Muscle of arm (tissue), 14 donors: ENCODE measurements at places on chromosomes 3 and 15. TPM values are rescaled to one million over a fixed set of nuclear protein-coding genes. Genes with fewer than 3 reads are reported as not detected.

DNA sequence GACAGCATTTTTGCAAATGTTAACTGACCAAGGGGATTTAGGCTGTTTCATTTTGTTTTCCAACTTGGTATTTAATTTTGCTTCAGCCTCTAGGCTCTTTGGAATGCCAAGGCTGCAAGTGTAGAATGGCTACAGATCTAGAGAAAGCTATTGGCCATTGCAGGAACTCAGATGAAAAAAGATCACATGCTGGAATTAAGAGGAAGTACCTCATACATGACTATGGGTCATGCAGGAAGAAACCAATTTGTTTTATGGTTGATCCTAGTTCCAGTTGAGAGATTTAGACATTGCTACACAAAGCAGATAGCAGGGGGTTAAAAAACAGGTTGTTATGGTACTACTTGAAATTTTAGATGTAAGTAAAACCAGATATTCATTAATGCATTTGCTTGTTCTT is 12.7 kb upstream of the CLDN16 start:
- DNase-seq, result no peak

GRCh38 chr3:18425641-18426257 is 610 bp upstream of the SATB1 start:
- peak; percentile 15 for DNase-seq

GRCh38 chr15:25789211-25789610 is 73.9 kb downstream of the ATP10A start:
- DNase-seq, result peak; percentile 50

DNA sequence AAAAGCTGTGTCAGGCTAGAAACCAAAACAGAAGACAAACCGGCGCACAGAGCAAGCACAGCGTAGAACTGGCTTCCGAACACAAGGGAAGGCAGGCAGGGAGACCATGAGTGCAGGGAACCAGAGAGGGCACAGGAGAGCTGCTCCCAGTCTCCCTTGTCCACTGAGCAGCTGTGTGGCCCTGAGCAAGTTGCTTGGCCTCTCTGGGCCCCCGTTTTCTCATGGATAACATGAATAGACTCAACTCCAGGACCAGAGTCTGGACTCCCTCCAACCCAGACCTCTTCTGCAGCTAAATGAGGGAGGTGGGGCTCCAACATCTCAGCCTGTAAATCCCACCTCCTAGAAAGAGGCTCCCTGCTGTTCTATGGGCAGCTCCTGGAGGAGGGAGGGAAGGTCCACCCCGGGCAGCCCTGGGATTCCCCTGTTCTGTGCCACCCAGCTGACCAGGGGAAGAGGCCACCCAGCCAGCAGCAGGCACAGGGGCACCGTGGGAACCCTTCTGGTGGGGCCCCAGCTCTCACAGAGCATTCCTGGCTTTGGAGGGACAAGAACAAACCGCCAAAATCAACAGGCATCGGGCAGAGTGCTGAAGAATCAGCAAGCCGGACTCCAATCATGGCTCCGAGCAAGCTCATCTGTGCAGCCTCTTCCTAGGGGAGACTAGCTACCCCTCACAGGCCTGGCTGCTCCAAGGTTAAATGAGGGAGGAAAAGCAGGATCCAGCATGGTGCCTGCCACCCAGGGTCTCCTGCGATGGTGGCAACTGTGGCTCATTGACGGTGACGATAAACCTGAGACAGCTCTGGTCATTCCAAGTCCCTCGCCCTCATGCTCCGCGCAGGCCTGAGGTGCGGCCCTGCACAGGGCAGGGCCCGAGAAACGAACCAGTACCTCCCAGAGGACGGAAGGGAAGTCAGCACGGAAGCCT is 15.1 kb downstream of the XXYLT1 start:
- no peak for DNase-seq

DNA sequence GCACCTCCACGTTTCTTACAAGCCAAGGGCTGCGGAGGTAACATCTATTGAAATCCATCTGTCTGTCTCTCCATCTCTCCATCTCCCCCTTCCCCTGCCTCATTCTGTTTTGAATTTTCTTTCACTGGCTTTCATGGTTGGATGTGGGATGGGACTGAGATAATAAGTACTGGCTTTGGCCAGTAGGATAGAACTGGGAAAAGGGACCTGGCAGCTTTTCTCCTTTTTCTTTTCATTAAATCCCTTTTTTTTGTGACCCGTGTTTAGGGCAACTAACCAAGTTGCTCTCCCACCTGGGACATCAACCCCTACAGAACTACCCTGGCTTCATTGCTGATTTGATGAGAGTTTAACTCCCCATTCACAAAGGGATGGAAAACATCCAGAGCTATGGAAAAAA is 66.8 kb upstream of the ADAMTSL3 start:
- peak; percentile 61 for DNase-seq

DNA sequence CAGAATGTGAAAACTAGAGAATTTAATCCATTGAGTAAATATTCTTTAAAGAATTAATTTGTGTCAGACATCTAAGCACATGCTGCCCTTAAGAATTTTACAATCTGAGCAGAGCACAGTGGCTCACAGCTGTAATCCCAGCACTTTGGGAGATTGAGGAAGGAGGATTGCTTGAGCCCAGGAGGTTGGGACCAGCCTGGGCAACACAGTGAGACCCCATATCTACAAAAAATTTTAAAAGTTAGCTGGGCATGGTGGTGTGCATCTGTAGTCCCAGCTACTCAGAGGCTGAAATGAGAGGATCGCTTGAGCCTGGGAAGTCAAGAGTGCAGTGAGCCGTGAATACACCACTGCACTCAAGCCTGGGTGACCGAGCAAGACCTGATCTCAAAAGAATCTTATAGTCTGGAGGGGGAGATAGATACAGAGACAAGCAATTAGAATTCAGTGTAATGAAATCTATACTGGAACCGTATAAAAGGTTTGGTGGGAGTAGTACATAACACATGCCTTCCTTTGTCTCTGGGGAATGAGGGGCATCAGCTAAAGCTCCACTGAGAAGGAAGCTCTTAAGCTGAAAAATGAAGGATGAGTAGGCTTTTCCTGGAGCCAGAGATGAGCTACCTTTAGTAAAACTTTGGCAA is 21.2 kb downstream of the ATP11B start:
- DNase-seq, result no peak

The TGM5 gene
- polyA plus RNA-seq, result 0.21 TPM
